Calu3 (cell line): ENCODE measurements at places on chromosomes 6 and 20.

DNA sequence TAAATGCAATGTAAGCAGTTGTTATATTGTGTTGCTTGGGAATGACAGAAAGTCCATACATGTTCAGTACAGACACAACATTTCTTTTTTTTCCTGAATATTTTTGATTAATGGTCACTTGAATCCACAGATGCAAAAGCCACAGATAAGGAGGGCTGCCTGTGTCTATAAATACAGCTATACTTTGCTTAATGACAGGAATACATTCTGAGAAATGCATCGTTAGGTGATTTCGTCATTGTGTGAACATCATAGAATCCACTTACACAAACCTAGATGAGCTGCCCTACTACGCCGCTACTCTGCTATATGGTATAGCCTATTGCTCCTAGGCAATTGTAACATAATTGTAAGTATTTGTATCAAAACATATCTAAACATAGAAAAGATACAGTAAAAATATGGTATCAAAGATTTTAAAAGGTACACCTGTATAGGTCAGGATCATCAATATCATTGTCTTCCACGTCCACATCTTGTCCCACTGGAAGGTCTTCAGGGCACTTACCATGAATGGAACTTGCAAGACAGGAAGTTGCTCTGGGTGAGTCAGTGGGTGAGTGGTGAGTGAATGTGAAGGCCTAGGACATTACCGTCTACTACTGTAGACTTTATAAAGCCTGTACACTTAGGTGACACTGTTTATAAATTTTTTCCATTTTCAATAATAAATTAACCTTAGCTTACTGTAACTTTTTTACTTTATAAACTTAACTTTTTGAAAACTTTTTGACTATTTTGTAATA is 27.9 kb upstream of the POPDC3 start:
- DNase-seq, result peak; percentile 23

DNA sequence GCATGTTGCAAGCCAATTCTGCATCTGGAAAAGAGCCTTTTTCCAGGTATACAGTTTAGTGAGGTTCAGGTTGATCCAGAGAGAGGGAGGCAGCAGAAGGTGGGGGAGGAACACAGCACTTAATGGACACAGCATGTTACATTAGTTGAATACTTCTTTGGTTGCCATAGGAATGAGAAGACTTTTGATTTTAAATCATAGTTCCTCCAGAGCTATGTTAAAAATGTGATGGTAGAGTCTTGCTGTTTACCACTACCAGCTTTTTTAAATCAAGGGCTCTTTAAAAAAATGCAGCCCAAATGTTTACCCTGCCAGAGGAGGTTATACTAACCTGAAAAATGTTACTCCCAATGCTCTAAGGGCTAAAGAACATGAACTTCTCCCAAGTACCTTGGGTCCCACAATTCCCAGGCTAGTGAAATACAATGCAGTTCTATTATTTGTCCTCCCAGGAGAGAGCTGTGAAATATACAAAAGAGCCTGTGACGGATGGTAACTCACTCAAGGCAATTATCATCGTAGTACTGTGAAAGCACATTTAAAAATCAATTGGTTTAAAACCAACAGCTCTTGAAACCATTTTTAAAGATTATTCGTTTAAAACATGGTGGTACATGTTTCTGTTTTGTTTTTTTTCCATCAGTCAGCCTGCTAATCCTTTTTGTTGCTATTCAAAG is 6.9 kb upstream of the PHACTR1 start:
- DNase-seq, result no peak

- DNase-seq, result no peak
Observed at GRCh38 chr20:48374991-48375595, 452.7 kb downstream of the PREX1 start.

DNA sequence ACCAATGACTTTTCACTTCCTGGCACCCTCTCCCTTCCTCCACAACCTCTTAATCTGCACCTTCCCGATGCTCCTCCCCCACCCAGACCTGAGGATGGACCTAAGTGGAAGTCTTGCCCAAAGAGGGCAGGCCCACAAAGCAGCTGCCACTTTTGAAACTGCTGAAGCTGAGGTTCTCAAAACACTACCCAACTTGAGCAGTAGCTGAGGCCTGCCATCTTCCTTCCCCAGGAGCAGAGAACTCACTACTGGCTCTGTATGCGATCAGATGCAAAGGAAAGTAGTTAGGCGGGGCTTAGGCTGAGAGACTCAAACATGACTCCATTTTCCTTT is 1.5 kb downstream of the HM13 start:
- DNase-seq, result no peak

GRCh38 chr6:26296857-26297648 is 67.9 kb upstream of the BTN3A2 start:
- DNase-seq, result no peak

DNA sequence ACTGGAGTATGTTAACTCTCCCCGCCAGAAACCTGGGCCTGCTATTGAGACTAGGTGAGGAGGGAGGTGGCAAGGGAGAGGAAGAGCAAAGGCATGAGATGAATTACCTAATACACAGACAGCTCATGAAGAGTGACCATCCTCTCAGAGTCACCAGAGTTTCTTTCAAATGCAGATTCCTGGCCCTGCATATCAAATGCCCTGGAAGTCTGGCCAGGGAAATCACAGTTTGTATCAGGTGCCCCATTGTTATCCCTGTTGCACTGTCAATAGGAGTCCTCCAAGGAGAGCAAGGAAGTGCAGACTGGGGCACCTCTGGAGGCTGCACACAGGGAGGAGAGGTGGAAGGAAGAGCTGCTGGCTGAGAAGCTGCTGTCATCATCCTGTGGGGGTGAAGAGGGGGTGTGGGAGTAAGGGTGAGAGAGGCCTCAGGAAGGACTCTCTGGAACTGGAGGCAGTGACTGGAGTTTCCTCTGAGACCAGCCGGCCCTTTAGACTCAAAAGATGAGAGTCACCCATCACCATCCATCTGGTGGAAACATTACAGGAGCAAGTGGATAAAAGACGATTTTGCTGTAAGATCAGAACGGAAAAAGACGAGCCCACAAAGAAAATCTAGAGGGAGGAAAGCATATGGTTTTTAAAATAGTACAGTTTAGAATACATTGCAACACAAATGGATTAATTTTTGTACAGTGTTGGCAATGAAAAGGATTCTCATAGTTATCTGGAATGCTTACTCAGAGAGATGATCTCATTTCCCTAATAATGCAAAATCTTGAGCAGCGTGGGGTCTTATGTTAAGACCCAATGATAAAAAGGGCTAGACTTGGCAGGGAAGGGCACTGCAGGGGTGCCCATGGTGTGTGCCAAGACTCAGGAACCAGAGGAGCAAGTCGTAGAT is 268.1 kb downstream of the UST start:
- no peak for DNase-seq

GRCh38 chr6:26536571-26537159 is 1.5 kb upstream of the HMGN4 start:
- no peak for DNase-seq

- no peak for DNase-seq
Observed at GRCh38 chr6:1347161-1347560, 35.3 kb downstream of the FOXQ1 start.
